ENCODE measurements at places on chromosomes 11 and 22.

GRCh38 chr11:109425554-109425953 is 3.6 kb downstream of the C11orf87 start:
- DNase-seq = no peak

DNA sequence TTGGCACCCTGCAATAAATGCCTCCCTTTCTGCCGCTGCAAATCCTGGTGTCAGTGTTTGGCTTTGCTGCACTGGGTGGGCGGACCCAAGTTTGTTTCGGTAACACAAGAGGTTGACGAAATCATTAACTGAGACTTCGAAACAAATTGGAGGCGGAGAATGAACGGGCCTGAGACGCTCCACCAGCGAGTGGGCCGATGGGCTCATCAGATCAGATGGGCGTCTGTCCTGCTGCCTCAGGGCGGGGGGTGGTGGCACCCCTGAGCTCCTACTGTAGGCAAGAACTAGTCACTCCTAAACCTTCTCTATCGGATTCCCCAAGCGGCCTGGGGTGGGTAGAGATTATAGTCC is 918 bp upstream of the CAPN5 start:
- DNase-seq = no peak

DNA sequence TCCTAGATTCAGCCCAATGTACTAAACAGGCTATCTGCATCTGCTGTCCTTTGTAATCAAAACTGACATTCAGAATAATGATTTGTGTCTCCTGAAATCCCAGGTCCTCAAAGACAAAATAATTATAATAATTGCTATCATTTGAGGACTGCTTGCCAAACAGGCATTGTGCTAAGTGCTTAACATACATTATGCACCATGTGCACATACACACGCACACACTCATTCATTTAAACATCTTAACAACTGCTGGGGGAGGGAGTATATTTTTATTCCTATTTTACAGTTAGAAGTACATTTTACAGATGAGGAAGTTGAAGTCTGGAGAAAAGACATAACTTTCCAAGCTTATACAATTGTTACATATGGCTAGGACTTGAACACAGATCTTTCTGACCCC is 308.0 kb upstream of the ZC3H12C start:
- DNase-seq = no peak

DNA sequence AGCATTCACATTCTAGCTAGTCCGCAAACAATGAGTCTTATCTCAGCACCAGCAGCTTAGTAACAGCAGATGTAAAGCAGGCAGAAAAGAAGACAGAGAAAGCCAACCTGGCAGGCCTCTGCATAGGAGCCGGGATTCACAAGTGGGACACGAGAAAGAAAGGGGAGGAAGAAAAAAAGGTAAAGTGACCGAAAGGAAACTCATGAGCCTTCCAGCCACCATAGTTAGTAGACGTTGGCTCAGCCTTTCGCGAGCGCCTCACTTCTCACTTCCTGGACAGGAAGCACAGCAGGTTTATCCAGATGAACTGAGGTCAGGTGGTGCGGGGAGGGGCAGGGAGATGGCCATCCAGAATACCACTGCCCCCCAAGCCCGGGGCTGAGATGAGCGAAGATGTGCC is 19.7 kb upstream of the KAT5 start:
- DNase-seq = no peak

All from smooth muscle cell of the brain vasculature (primary cell).